ENCODE measurements at places on chromosomes 5 and 9. TPM values are rescaled to one million over a fixed set of nuclear protein-coding genes. Genes with fewer than 3 reads are reported as not detected.

- DNase-seq = no peak
Observed at GRCh38 chr9:7509576-7510145, 289.9 kb downstream of the DMAC1 start.

DNA sequence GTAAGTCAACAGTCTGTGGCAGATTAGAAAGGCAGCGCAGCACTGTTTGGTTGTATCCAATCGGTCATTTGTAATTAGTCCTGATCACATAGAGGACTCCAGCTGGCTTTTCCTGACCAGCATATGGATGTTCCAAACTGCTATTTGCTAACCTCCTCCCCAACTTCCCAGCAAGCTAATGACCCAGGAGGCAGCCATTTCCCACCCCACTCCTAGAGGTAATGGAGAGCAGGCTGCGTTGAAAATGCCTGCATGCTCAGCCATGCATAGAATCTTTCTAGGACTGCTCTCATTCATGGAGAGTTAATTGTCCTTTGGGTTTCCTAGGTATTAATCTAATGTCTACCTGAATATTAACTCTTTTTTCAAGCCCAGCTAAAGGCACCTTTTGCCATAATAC lies 850.6 kb upstream of the WWC1 start:
- no peak for DNase-seq

DNA sequence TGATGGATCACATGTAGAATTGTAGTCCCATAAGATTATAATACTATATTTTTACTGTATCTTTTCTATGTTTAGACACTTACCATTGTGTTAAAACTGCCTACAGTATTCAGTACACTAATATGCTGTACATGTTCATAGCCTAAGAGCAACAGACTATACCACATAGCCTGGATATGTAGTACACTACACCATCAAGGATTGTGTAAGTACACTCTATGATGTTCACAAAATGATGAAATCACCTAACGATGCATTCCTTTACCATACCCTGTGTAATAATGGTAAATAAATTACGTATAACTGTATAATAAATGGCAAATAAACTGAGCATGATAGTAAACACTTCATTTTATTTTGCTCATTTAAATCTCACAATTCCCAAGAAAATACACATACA lies 60.3 kb downstream of the RICTOR start:
- DNase-seq = no peak

ROPN1L gene
- not detected for total RNA-seq

- no peak for DNase-seq
Observed at GRCh38 chr5:34609951-34610441, 46.1 kb upstream of the RAI14 start.

GRCh38 chr9:122370869-122371755 lies at the start of gene PTGS1:
Gene PTGS1 (plus strand): TSS chr9:122371024. CDS start chr9:122371085, 61 bp downstream.
- peak; percentile 21 for DNase-seq

DNA sequence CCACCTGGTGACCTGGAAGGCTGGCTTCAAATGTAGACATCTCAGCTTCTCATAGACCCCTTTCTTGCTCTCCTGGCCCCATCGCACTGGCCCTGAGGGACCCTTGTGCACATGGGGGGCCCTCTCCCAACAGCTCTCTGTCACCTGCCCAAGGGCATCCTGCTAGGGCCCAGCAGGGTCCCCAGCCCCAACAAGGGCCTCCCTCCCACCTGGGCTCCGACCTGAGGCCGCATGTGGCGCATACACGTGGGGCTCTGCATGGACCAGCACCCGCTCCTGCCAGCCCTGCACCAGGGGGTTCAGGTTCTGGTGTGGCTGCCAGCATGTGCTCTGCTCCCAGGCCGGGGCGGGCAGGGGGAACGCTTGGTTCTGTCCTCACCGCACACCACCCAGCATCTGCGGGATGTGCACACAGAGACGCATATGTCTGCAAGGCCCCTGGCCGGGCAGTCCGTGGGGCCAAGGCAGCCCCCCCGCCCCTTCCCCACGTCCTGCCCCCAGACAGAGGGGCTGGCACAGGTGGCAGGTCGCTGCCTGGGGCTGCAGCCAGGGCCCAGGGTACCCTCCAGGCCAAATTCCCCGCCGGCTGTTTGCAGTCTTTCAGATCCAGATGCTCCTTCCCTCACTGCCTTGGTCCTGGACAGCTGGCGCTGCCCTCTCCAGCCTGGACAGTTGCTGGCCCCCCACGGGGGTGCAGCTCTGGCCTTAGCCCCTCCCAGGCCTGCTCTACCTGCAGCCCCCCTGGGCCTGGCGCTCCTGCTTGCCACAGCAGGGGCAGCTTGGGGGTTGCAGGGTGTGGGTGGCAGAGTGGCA lies 17.9 kb upstream of the NRARP start:
- no peak for DNase-seq

- DNase-seq = no peak
Observed at GRCh38 chr9:127917603-127918002, 762 bp upstream of the ST6GALNAC4 start.

All from activated naive CD8-positive, alpha-beta T cell treated with anti-CD3 and anti-CD28 coated beads for 36 hours (primary cell).